ENCODE measurements at places on chromosomes 12 and 14.

DNA sequence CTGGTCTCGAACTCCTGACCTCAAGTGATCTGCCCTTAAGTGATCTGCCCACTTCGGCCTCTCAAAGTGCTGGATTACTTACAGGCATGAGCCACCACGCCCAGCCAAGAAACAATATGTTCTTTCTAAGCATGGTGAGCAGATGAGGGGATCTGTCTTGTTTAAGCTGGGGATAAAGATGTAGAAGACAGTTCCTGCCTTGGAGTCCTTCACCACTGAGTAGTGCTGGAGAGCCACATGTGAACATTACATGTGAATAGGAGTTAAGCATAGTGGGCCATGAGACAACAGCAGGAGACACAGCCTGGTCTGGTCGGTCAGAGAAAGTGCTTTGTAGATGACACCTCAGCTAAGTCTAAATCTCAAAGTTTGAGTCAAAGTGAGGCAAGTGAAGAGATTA lies 26.0 kb downstream of the TMBIM6 start:
- DNase-seq, result no peak

GRCh38 chr14:22657861-22658260 lies 13.7 kb upstream of the OR6J1 start:
- DNase-seq, result no peak

GRCh38 chr14:23085458-23085857 lies 9.5 kb downstream of the ACIN1 start:
- no peak for DNase-seq

DNA sequence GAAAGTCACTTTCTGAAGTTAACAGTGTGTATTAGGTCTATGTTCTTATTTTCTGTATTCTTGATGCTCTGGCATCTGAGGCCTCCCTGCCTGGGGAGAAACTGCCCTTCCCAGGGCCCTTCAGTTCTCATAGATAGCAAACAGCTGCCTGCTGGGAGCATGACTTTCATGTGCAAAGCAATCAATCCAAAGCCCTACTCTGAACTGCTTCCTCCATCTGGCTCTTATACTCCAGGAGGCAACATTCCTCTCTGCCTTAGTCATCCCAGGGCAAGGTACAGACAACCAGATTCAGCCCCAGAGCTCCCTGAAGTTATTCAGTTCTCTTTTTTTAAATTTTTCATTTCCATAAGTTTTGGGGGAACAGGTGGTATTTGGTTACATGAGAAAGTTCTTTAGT lies 41.7 kb upstream of the RIN3 start:
- no peak for DNase-seq

DNA sequence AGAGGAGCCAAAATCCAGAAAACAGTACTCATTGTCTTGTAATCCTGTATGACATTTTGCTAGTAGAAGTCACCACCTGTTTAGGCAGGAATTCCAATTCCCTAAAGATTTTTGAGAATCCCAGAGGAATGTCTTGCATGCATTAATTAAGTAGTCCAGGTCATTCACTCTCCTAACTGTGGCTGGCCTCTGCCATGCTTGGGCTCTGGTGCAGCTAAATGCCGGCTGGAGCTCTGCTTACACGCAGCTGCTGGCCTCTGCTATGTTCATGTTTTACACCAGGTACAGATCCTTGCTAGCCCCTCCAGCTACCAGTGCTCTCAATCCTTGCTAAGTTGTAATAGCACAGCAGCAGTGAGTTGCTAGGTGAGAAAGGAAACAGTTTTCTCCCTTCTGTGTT lies 16.3 kb upstream of the HIF1A start:
- DNase-seq, result no peak

Measured in T-helper 2 cell treated with Interferon-gamma antibody and Interleukin-4, amounts not matched to agents 5 μg/mL and 100 μg/mL, for 36 hours (primary cell).